Activated CD8-positive, alpha-beta T cell treated with anti-CD3 and anti-CD28 coated beads for 36 hours (primary cell): ENCODE measurements at places on chromosomes 1 and 21. TPM values are rescaled to one million over a fixed set of nuclear protein-coding genes. Genes with fewer than 3 reads are reported as not detected.

DNA sequence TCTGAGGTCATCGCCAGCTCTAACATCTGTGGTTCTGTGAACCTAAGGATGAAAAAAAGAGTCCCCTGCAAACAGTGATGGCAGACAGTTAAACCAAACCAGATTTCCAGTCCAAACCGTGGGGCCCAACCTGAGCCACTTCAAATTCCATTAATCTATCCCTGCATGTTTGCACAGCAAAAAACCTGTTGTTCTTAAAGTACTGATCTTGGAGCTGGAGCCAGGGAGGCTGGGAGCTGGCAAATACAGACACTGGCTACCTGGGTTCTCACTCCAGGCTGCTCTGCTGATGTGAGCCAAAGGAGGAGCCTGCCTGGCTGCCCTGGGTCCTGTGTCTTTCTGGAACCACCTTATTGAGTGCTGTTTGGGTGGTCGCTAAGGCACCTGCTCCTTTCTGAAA lies 16.4 kb downstream of the LDLRAD1 start:
- no peak for DNase-seq

DNA sequence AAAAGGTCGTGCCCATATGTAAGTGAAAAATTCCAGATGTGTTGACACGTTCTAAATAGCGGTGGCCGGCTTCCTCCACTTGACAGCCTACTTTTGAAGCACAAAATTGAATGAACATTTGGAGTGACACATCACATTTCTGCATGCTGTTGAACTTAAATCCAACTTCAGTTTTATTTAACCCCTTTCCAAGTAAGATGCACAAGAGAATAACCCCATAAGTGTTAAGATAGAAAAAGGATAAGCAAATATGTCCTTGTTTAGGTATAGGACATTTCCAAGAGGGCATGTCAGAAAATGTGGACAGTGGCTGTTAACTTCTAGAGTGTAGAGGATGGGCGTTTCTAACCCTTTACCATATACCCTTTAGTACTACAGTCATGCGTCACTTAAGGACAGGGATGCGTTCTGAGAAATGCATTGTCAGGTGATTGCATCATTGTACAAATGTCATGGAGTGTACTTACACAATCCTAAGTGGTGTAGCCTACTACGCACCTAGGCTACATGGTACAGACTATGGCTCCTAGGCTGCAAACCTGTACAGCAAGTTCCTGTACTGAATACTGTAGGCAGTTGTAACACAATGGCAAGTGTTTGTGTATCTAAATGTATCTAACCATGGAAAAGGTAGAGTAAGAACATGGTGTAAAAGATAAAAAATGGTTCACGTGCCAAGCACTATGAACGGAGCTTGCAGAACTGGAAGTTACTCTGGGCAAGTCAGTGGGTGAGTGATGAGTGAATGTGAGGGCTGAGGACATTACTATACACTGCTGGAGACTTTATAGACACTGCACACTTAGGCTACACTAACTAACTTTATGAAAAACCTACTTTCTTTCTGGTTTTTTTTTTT lies 9.3 kb upstream of the FAM89A start:
- DNase-seq, result no peak

DNA sequence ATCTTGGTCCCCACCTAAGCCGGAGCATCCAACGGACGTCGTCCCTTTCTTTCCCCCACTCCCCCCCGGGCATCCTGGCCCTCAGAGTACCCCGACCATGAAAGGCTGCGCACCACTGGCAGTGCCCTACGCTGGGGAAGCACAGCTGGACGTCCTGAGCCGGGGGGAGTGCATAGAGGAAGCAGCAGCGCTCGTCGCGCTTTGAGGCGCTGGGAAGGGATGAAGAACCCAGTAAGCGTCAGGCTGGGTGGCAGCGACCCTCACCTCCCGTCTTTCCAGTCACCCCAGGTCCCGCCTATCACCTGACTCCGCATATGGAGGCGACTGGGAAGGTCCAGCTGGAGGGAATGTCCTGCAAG lies 5.7 kb downstream of the MAP3K6 start:
- no peak for DNase-seq

ZYG11A gene
- 0.13 TPM for total RNA-seq
